NCI-H226 (cell line): ENCODE measurements at places on chromosomes 6 and 20.

DNA sequence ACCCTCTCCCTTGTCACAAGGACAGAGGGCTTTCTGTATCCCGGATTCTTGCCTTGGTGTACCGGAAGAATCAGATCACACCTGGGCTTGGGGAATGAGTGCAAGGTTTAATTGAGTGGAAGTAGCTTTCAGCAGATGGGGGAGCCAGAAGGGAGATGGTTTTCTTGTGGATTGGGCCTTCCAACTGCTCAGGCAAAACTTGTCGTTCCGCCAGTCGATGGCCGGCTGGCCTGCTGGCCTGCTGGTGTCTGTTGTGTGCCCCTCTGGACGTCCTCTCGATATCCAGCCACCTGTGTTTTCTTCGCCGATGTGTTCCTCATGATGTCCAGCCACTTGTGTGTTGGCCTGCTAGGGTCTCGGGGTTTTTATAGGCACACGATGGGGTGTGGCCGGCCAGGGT, 168.1 kb downstream of the CDKAL1 start:
- DNase-seq, result no peak

- DNase-seq, result no peak
Observed at GRCh38 chr6:127458817-127459216, 372 bp downstream of the KIAA0408 start.

GRCh38 chr20:59152559-59153354, 10.9 kb upstream of the ZNF831 start:
- DNase-seq, result no peak

DNA sequence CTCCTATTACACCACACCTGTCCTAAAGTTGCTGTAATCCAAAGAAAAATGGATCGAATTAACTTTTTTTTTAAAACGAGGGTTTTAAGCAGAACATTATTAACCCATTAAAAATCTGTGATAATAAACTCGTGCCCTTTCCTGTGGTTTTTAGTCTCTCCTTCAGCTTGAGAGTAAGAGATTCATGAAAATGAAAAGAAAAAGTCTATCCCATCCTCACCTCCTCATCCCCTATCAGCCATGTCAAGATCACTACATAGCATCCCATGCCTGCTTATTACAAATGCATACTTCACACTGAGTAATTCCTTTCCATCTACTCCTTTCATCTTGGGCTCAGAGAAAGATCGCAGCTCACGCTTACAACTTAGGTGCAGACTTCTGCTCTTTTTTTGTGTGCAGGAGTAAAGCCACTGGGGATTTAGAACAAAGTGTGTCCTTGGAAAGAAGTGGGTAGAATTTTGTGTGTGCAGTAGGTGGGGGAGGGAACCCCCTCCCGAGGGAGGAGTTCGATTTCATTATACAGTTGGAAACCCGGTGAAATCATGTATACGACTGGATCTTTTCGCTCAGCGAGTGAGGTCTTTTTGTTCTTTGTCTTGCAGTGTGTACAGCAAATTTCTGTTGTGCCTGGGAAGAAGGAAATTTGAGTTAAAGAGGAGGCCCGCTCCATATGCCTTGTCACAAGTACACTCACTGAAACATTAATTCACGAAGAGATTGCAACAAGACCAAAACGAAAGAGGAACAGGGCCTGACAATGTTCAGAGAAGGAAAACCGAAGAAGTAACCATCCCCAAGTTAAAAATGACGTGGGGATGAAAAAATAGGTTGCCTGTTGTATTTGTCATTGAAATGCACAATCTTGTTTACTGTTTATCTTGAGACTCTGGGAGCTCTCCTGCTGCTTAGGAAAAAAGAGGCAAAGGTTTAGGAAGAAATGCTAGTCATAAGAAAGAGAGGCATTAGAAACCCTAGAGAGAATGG, 146.5 kb upstream of the ZNF217 start:
- no peak for DNase-seq

- no peak for DNase-seq
Observed at GRCh38 chr20:9999645-10000044, 35.1 kb upstream of the ANKEF1 start.

- no peak for DNase-seq
Observed at GRCh38 chr20:25302596-25302995, 54.7 kb downstream of the PYGB start.

GRCh38 chr6:117564681-117565080, 37.6 kb downstream of the GOPC start:
- no peak for DNase-seq
